ENCODE measurements at places on chromosomes 12 and 14.
A peak's percentile ranks its signal among the peaks of the same experiment; 100 is the strongest.

DNA sequence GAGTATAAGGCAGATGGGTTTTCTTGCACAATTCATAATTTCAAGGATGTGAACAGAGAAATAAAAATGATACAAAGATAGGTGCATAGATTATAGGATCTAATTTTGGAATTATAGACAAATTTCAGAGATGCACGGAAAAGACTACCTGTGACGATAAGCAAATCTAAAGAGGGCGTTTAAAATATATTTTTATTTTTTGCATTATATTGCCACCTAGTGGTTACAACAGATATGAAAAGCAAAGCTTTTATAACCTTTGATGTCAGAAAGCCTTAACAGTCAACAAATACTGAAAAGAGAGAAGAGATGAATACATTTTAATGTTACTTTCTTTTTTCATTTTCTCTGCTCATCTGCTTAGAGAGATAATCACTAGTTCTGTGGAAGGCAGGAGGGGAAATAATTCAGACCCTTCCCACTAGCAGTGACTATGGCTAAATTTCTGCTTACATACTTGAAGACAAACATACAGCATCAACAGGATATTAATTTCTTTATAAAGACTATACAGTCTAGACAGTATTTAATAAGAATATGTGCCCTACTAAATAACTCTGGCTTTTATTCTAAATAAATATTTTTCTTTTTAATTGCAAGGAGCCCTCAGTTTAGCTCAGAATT, 46.3 kb downstream of the NTS start:
- peak; percentile 8 for DNase-seq

- DNase-seq = no peak
Observed at GRCh38 chr14:55382483-55382882, 29.1 kb downstream of the ATG14 start.

- no peak for DNase-seq
Observed at GRCh38 chr12:15691388-15691787, 97.8 kb downstream of the EPS8 start.

GRCh38 chr12:40469736-40470135, 222.5 kb upstream of the CNTN1 start:
- DNase-seq = no peak

- DNase-seq = no peak
Observed at GRCh38 chr12:68031881-68032739, 42.9 kb downstream of the IFNG-AS1 start.

DNA sequence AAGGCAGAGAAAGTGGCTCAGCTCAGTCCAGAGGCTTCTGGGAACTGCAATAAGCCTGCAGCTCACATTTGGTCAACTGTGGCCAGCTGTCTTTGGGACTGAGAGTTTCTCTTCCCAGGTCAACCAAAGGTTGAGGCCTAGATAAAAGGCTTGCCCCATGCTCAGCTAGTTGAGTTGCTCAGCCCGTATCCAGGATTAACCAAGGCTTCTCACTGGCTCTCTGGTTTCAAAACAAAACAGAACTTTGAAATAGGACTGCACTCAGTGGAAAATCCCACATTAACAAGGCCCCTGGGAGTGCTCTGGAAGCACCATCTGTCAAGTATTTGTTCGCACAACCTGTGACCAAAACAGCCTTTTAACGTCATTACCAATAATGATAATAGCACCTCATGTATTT, 40.3 kb upstream of the NUAK1 start:
- DNase-seq = peak; percentile 74

DNA sequence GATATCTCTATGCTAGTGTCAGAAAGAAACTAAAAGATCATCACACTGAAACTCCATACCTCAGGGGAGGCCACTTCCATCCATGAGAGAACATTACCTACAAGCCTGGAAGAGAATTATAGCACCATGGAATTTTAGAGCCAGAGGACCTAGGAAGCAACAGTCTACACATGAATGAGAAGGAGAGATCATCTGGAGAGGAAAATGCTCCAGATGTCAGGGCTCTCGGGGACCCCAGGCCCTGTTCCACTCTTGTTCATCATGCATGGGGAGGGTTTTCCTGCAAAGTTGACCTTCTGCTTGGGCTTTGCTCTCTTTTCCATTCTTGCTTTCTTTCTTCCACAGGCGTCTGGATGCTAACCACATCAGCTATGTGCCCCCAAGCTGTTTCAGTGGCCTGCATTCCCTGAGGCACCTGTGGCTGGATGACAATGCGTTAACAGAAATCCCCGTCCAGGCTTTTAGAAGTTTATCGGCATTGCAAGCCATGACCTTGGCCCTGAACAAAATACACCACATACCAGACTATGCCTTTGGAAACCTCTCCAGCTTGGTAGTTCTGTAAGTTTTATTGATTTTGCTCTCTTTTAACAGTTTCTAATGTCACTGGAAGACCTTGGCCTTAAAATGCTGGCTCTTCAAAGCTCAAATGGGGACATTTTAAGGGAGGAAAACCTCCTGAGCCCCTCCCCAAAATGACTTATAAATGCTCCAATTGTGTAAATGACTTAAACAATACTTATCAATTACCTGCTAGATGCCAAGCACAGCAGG, 110.7 kb downstream of the ZFC3H1 start:
- no peak for DNase-seq

- no peak for DNase-seq
Observed at GRCh38 chr14:106044949-106045596, 518.7 kb downstream of the TMEM121 start.

DNA sequence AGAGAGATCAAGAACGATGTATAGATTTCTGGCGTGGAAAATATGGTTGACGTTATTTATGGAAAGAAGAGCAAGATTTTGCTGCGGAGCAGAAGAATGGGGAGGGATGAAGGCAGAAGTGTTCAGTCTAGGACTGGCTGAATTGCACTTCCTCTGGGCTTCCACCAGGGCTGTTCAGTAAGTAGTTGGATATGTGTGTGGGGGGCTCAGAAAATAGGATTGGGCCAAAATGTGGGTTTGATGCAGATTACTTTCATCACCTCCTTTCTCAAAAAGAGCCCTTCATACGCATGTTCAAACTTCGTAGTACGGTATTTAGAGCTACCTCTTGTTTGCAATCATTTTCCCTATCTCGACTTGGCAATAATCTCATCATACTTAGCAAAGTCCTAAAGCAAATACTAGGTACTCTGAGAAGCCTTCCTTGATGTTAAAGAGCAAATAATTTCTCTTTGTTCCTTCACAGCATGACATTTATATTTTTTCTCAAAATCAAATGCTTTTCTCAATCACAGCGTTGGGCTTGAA, 349.4 kb downstream of the NELL2 start:
- DNase-seq = no peak

DNA sequence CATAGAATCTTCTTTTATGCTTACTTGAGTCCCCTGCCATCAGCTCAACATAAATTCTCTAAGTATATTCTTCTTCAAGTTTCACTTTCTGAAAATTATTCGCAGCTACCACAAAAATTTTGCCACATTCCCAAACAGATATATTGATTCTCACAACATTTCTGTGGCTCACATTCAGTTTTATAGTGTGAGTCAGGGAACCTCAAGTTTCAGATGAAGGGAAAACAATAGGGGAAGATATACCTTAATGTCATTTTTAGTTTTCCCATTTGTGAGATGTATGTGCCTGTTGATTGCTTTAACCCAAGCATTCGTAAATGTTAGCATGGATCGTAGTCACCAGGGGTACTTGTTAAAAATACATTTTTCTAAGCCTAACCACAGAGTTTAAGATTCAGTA, 465.8 kb downstream of the CCER1 start:
- DNase-seq = no peak

- DNase-seq = no peak
Observed at GRCh38 chr12:117236456-117237001, 46.3 kb upstream of the FBXO21 start.

DNA sequence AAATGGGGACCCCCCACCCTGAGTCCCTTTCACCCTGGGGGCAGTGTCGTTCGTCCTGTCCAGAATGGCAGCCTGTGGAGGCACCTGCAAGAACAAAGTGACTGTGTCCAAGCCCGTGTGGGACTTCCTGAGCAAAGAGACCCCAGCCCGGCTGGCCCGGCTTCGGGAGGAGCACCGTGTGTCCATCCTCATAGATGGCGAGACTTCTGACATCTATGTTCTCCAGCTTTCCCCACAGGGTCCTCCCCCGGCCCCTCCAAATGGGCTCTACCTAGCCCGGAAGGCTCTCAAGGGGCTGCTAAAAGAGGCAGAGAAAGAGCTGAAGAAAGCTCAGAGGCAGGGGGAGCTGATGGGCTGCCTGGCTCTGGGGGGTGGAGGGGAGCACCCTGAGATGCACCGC, 2.2 kb downstream of the DTX3 start:
- no peak for DNase-seq

- DNase-seq = no peak
Observed at GRCh38 chr14:26775765-26776563, 178.1 kb upstream of the NOVA1 start.

GRCh38 chr12:24562771-24563431, 386.0 kb downstream of the BCAT1 start:
- no peak for DNase-seq

DNA sequence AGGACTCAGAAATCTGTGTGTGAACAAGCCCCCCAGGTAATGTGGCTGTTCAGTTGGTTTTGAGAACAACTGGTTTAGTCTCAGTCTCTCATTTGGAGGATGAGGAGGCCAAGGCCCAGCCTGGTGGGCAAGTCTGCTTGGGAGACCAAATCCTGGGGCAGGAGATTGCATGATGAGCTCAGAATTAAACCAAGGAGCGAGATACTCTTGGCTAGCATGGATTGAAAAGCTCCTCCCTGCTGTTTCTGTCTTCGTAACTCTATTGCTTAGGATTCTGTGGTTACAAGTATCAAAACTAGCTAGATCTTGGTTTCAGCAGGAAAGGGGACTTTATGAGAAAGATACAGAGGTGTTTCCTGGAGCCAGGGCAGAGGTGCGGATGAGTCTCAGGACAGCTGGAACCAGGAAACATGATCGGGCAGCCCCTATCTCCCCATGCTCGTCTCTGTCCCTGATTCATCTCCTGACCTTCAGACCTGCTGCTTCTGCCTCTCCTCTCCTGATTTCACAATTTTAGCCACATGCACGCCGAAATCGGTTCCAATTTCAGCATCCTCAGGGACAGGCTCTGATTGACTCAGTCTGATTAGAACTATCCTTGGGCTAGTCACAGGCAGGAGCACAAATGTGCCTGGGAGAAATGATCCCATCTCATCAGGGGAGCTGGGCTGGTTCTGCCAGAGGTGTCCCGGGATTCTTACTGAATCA, 40.2 kb upstream of the RIN3 start:
- DNase-seq = no peak

DNA sequence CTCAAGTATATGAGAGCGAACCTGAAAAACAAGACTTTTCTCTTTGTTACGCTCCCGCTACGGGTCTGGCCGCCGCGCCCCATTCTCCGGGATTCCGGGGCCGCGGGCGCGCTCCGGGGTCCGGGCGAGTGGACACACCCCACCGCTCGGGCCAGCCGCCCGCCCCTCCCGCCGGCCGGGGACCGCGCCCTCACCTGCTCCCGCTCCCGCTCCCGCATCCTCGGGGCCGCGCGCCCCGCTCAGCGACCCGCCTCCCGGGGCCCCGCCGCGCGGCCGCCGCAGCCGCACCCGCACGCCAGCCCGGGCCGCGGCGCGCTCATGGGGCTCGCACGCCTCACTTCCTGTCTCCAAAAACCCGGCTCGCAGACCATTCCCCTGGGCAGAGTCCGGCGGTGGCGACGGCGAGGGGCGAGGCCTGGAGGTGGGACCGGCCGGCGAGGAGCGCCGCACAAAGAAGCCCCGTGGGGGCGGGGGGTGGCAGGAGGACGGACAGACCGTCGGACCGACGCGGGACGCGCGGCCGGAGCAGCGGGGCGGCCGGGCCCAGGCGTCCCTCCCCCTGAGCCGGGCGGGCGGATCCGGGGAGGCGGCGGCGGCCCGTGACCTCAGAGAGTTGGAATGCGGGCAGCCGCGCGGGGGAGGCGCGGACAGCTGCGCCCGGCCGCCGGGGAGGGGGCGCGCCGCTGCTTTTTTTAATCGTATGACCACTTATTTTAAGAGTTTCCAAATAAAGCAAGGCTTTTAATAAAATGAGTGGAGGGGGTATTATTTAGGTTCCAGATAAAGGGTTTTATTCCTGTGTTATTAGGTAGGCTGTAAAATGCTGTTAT, at the start of gene PTPN21:
TSS of gene PTPN21 (minus strand) at position 551 of the 830 bp plus-strand sequence. CDS start 4,590 bp downstream, outside the sequence.
- no peak for DNase-seq

GRCh38 chr14:92122351-92122677, 545 bp downstream of the CPSF2 start:
- DNase-seq = no peak

GRCh38 chr12:55930771-55931316, at the start of gene DGKA:
DGKA (plus strand) TSS chr12:55931162; CDS start chr12:55936504, 5,342 bp downstream.
- DNase-seq = peak; percentile 25

- DNase-seq = no peak
Observed at GRCh38 chr14:50600849-50601248, 40.9 kb downstream of the ATL1 start.

- no peak for DNase-seq
Observed at GRCh38 chr14:67766035-67766680, 50.2 kb downstream of the ZFYVE26 start.

DNA sequence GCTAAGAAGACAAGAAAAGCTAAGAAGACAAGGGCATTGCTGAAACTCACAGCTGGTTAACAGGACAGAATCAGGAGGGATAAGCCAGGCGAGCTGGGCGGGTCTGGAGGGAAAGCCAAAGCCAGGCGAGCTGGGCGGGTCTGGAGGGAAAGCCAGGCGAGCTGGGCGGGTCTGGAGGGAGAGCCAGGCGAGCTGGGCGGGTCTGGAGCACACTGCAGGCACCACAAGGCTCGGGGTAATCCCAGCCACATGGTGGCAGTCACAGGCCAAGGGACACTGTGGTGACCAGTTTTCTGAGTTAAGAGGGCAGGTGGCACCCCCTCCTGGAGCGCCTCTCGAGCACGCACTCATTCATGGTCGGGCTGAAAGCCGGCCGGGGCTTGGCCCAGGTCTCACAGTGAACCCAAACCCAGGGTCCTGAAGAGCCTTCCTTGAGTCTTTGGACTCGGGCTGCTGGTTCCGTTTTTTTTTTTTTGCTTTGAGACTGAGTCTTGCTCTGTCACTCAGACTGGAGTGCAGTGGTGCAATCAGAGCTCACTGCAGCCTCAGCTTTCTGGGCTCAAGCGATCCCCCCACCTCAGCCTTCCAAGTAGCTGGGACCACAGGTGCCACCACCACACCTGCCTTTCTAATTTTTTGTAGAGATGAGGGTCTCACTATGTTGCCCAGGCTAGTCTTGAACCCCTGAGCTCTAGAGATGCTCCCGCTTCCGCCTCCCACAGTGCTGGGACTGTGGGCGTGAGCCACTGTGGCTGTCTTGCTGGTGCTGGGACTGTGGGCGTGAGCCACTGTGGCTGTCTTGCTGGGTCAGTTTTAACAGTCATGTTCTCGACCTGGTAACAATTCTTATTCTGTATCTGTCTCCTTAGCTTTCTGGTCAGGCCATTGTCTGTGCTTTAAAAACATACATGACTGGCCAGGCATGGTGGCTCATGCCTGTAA, 40.2 kb downstream of the HSP90AA1 start:
- no peak for DNase-seq

GRCh38 chr12:27284751-27285150, 40.7 kb downstream of the STK38L start:
- DNase-seq = no peak

DNA sequence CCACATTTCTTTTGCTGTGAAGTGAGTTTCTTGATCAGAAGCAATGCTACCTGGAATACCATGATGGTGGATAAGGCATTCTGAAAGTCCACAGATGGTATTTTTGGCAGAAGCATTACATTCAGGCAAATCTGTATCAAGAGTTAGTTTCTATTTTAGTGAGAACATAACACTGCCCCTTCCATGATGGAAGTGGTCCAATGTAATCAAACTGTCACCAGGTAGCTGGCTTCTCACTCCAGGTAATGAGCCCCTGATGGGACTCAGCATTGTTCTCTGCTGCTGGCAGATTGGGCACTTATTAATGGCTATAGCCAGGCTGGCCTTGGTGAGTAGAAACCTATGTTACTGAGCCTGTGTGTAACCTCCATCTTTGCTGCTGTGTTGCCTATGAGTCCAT, 80.7 kb downstream of the KCNA5 start:
- DNase-seq = no peak

Measured in NCI-H1436 treated with DMSO at 0.1 percent for 48 hours (cell line).